ENCODE measurements at places on chromosomes 3 and 15. TPM values are rescaled to one million over a fixed set of nuclear protein-coding genes. Genes with fewer than 3 reads are reported as not detected.

DNA sequence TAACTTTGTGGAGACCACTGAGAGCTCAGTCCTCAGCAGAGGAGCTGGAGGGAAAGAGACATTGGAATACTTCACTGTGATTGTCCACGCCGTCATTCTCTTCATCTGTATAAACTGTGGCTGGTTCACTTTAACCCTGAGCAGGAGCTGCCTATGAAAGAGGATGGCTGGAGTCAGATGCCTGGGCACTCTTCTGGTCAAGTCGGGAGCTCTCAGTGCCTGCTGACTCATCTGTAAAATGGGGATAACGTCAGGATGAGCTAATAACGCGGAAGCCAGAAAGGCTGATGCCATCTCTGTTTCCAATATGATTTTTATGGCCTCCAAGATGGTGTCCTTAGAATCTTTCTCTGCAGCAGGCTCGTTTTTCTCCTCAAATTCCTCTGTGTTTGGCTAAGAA lies 51.6 kb upstream of the MRPS22 start:
- DNase-seq: no peak

GRCh38 chr15:61070111-61070901 lies 158.8 kb downstream of the RORA start:
- no peak for DNase-seq

DNA sequence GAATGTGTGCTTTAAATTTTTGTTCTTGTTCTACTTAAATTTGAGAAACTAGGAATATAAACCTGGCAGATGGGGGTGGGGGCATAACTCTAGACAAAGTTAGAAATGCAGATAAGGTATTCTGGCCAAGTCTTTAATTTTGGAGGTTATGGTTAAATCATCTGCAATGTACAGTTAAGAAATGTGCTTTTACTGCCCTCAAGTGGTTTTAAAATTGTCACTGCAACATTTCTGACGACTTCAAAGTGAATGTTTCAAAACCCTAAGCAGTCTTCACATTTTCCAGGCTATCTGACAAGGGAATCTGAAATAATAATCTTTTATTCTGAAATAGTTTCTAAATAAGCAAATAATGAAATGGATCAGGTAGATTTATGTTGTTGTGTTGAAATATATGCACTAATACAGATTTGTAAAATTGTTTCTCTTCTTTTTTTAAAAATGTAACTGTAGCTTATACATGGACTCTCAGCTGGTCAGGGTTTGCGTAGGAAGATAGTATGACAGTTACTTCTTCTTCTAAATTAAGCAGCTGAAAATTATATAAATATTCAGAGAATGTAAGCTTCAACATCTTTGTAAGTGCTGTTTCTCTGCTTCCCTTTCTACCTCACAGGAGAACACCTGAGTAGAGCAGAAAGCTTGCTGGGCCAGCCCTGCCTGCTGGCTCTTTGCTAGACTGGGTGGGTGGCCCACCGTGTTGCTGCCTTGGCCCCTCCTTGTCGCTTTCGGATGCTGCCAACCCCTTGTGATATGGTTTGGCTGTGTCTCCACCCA lies 45.0 kb downstream of the SUCNR1 start:
- peak; percentile 61 for DNase-seq

DNA sequence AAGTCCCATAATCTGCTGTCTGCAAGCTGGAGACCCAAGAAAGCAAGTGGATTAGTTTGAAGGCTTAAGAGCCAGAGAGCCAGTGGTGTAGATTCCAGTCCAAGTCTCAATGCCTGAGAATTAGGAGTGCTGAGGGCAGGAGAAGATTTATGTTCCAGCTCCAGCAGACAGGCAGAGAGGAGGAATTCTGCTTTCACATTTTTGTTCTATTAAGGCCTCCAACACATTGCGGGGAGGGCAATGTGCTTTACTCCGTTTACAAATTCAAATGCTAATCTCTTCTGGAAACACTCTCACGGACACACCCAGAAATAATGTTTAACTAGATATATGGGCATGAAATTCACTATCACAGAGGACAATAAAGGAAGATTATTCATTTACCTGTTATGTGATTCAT lies 54.0 kb downstream of the DPH6 start:
- DNase-seq: no peak

DNA sequence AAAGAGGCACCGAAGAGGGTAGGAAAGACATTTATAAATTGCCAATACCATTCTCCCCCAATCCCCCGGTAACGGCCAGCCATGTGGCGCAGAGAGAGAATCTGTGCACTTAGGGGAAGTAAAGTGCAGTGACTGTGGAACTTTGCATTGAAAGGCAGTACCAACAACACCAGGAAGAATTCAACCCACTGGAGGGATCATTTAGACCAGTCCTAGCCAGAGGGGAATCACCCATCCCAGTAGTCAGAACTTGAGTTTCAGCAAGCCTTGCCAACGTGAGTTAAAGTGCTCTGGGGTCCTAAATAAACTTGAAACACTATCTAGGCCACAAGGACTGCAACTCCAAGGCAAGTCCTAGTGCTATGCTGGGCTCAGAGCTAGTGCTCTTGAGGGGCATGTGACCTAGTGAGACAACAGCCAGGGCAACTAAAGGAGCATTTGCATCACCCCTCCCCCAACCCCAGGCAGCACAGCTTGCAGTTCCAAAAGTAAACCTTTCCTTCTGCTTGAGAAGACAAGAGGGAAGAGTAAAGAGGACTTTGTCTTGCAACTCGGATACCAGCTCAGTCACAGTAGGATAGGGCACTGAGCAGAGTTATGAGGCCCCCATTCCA lies 15.0 kb downstream of the CEP70 start:
- DNase-seq: peak; percentile 9

The TAMM41 gene
- 8.9 TPM for total RNA-seq
